PC-3 (cell line): ENCODE measurements at places on chromosomes 1 and 21. TPM values are rescaled to one million over a fixed set of nuclear protein-coding genes. Genes with fewer than 3 reads are reported as not detected.

TNFAIP8L2 gene
- not detected in 2 replicates for total RNA-seq

WLS gene
- total RNA-seq: 15.3 and 19.1 TPM in 2 replicates

MROH9 gene
- not detected in 2 replicates for total RNA-seq

DRAM2 gene
- total RNA-seq: 25.7 and 30.0 TPM in 2 replicates

USH2A gene
- total RNA-seq: not detected in 2 replicates

WDR64 gene
- not detected in 2 replicates for total RNA-seq

GBP6 gene
- total RNA-seq: 0.17 and 0.40 TPM in 2 replicates

LIPI gene
- not detected in 2 replicates for total RNA-seq

ANKRD35 gene
- 0.07 and 0.40 TPM in 2 replicates for total RNA-seq

CFHR2 gene
- total RNA-seq: not detected in 2 replicates

ATP6V1G3 gene
- not detected in 2 replicates for total RNA-seq

GRCh38 chr1:10537082-10537766, 62.5 kb downstream of the PEX14 start:
- DNase-seq: no peak

DNA sequence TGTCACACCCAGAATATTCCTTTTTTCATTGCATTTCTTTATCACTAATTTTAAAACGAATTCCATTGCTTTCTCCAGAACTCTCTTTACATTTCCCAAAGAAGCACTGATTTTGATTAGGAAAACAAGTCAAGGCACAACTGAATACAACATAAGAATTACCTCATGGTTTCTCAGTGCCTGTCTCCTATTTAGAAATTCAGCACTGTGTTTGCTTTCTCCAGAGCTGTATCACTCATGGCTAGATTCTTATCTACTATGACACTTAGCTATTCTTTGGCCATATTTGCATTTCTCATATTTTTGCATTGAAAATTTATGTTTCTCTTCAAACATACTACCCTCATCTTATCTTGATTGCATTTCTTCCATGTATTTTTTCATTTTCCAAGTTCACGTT, 1402.0 kb downstream of the MRPL39 start:
- no peak for DNase-seq

- DNase-seq: no peak
Observed at GRCh38 chr1:55148676-55149075, 66.5 kb downstream of the USP24 start.

DNA sequence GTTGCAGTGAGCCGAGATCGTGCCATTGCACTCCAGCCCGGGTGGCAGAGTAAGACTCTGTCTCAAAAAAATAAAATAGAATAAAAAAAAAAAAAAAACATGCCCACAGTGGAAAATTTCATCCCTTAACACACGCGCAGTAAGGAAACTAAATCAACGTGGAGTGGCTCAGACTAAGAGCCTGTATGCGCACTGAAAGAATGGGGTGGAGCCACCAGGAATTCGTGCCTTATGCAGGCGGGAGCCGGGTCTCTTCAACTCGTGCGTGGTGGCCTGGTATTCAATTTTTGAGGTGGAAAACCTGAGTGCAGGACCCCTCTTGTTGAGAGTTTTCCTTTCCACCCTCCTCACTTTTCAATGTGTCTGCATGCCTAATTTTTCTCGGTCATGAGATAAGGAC, 22.1 kb upstream of the CREG1 start:
- no peak for DNase-seq

GRCh38 chr1:3471356-3472087, 17.1 kb downstream of the ARHGEF16 start:
- no peak for DNase-seq

- DNase-seq: no peak
Observed at GRCh38 chr1:78291418-78291817, 199.4 kb upstream of the PTGFR start.

GRCh38 chr1:105137543-105138457, 1388.1 kb downstream of the AMY1C start:
- peak; percentile 61 for DNase-seq

DNA sequence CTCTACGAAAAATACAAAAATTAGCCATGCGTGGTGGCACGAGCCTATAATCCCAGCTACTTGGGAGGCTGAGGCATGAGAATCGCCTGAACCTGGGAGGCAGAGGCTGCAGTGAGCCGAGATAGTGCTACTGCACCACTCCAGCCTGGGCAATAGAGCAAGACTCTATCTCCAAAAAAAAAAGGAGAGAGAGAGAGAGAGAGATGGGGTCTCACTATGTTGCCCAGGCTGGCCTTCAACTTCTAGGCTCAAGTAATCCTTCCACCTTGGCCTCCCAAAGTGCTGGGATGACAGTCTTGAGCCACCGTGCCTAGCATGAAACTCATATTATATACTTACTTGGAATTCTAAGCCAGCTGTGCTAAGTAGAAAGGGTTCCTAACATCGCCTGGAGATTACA, 29.7 kb downstream of the PSMB2 start:
- no peak for DNase-seq

DNA sequence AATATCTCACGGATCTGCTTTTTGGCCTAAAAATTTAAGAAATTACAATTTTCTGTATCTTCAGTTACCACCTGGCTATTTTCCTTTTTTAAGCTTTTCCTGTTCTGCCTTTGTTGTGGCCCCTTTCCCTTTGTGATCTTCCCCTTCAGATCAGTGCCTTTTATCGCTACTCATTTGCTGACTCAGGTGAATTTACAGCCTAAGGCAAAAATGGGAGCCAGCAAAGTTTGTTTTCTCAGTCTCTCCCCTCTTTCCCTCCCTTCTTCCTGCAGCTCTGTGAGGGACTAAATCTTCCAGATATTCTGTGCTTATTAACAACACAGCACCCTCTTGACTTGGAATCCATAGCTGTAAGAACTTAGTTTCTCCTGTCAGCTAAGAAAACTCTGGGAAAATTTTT, 5.3 kb upstream of the PRRC2C start:
- DNase-seq: no peak

GRCh38 chr1:14363036-14363590, 235.4 kb upstream of the KAZN start:
- no peak for DNase-seq

GRCh38 chr1:180227861-180228647, 2.0 kb upstream of the LHX4 start:
- DNase-seq: no peak

- no peak for DNase-seq
Observed at GRCh38 chr1:209012443-209013196, 570.9 kb upstream of the CAMK1G start.

DNA sequence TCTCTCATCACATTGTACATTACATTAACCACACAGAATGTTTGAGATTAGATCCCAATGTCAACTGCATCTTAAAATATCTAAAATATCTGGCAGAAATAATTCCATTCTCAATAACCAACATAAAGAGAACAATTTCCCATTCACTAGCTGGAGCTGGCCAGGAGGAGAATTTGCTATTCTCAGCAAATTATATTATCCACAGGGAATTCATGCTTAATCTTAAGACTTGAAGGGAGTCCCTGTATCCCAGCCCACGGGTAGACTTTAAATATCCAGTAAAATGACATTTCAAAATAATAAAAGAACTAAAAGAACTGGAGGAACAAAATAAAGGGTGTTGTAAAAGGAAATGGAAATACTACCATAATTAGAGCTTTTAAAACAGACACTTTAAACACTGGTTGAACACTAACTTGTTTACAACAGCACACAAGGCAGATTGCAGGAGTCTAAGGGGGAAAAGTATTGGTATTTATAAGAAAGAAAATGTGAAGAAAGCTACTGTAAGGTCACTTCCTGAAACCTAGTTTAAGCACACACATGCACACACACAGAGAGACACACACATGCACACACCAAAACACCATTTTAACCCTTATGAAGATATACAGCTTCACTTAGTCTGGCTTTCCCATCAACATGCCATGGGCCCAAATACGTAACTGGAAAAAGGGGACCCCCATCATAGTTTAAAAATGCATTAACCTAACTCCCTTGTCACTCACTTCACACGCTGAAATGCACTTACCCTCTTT, 107.0 kb downstream of the PTPN14 start:
- no peak for DNase-seq

DNA sequence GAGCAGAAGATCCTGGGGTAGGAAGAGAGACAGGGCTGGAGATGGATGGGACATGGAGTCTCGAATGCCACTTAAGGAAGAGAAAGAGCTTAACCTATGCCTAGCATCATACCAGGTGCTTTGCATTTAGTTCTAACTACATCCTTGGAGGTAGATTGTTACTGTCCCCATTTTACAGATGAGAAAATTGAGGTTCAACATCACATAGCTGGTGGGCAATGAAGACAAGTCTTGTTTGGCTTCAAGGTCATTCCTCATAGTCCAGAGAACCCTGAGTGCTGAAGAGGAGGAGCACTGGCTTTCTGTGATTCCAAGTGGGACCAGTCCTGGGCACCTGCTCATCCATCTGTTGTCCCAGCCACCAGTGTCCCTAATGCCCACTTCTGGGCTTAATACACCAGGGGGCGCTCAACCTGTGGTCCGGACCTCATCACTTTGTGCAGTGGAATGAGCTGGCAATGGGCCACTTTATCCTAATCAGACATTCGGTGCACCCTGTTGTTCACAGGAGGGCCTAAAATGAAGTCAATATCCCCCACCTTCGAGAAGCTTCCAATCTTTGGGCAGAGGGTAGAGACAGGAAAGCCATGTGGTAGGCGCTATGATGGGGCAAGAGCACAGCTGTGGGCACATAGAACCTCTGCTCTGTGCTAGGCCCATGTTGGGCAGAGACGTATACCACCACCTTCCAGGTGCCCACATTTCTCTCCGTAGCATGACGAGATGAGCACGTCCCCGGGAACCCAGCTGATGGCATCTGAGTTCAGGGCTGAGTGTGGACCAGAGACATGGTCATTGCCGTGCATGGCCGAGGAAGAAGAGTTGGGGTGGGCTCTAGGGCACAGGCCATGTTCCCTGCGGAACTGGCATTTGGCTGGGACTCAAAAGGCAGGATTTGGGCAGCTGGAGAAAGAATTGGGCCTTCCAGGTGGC, 9.2 kb downstream of the RPS6KA1 start:
- peak; percentile 63 for DNase-seq

GRCh38 chr1:111882986-111883560, 106.4 kb downstream of the KCND3 start:
- no peak for DNase-seq

GRCh38 chr1:3681898-3682806, 29.8 kb downstream of the TP73 start:
- no peak for DNase-seq
